Ascending aorta (tissue), 2 donors: ENCODE measurements at places on chromosomes 4 and X.

DNA sequence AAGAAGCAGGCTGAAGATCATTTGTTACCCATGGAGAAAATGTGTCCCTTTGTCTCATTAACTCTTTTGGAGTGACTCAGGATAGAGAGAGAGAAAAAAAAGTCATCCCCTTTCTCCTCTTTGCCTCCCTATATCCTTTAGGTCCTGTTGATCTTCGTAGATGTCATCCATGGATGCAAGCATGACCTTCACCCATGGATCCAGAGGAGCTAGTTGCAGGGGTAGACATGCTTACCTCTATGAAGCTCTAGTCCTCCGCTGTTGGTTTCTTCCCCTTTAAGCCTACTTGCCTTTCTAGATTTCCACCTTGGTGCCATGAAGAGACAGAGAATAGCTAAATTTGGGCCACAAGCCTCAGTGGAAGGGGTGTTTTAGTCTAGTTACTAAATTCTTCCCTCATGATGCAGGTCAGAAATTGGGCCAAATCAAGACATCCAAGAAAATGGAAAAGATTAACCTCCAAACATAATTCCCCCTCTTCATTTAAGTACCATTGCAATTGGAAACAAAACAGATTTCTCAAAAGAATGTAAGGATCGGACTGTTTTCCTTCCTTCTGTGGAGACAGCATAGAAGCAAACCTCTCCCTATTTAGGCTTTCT, 178.4 kb downstream of the TECRL start:
- no peak for DNase-seq

DNA sequence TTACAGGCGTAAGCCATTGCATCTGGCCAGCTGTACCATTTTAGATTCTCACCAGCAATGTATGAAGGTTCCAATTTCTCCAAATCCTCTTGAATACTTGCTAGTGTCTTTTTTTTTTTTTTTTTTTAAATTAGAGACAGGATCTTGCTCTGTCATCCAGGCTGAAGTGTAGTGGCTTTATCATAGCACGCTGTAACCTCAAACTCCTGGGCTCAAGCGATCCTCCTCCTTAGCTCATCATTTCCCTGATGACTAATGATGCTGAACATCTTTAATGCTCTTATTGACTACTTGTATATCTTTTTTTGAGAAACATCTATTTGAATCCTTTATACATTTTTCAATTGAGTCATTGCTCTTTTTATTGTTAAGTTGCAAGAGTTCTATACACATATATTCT, 40.3 kb downstream of the HDAC8 start:
- no peak for DNase-seq

DNA sequence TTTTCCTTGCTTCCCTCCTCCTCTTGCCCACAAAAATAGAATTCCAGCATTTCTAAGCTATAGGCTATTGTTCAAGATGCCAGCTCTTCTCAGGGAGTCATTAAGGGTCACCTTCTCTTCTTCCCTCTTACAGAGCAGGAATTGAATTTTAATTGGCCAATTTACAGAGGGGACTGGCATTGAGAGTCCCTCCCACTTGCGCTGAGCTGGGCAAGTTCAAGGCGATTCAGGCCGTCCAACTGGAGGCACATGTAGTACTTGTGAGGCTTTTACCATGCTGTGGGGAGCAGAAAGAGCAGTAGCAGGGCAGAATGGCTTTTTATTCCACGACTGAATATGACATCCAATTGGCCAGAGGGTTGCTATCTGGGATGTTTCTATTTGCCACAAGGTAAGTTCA, 181.9 kb downstream of the SOWAHB start:
- no peak for DNase-seq

GRCh38 chrX:40468033-40468846, 112.5 kb upstream of the ATP6AP2 start:
- no peak for DNase-seq

DNA sequence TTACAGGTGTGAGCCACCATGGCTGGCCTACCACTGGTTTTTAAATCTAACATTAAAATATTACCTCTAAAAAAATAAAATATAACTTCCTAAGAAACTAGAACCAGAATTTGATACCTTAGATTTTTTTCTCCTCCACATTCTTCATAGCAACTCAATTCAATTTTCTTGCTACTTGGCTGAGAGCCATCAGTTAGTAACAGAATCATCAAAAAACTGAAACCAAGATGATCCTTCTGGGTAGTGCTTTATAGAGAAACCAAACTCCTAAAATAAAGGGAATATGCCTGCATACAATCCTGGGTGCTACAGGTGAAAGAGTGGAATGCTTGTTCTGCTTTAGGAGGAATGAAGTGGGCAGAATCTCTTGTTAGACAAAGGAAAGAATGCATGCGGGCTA, 64.4 kb downstream of the RPS3A start:
- DNase-seq = no peak
